ENCODE measurements at places on chromosomes 1 and 21.

- DNase-seq, result peak; percentile 4
Observed at GRCh38 chr1:83508485-83509151, 490.3 kb downstream of the TTLL7 start.

DNA sequence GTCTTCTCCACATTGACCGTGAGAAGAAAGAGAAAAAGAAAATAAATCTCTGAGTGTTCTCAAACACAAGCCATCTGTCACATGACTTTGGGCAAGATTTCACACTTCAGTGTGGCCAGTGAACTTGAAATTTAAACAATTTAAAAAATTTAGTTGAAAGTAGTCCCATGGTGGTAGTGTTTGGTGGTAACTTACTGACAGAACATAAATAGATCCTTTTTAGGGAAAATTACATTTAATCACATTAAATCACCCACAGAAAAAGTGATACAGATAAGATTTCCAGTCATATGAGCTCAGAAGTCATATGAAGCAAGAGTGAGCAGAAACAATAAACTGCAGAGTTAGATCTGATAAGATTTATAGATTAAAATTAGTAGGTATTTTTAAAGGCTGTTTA, 31.9 kb upstream of the SGIP1 start:
- DNase-seq, result no peak

- no peak for DNase-seq
Observed at GRCh38 chr1:34690269-34690668, 64.6 kb upstream of the GJB5 start.

- no peak for DNase-seq
Observed at GRCh38 chr1:44032170-44032790, 1.0 kb upstream of the SLC6A9 start.

GRCh38 chr1:178940068-178940765, 69.3 kb upstream of the ANGPTL1 start:
- DNase-seq, result no peak

- DNase-seq, result no peak
Observed at GRCh38 chr1:59674595-59674994, 140.2 kb upstream of the HOOK1 start.

DNA sequence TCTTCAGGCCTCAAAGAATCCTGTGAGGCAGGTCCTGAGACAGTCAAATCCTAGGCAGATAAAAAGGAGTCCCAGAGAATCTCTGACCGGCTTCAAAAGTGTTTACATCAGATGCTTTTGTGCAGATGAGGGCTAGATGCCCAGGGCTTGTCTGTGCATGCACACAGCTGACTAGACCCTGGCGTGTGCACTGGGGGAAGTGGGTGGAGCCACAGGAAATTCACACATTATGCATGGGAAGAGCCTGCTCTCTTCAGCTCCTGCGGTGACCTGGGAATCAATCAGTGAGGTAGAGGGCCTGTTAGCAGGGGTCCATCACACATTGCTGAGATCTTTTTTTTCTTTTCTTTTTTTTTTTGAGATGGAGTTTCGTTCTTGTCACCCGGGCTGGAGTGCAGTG, 36.6 kb upstream of the NHLH2 start:
- no peak for DNase-seq

- DNase-seq, result no peak
Observed at GRCh38 chr1:76075877-76076276, 1.3 kb downstream of the ST6GALNAC3 start.

DNA sequence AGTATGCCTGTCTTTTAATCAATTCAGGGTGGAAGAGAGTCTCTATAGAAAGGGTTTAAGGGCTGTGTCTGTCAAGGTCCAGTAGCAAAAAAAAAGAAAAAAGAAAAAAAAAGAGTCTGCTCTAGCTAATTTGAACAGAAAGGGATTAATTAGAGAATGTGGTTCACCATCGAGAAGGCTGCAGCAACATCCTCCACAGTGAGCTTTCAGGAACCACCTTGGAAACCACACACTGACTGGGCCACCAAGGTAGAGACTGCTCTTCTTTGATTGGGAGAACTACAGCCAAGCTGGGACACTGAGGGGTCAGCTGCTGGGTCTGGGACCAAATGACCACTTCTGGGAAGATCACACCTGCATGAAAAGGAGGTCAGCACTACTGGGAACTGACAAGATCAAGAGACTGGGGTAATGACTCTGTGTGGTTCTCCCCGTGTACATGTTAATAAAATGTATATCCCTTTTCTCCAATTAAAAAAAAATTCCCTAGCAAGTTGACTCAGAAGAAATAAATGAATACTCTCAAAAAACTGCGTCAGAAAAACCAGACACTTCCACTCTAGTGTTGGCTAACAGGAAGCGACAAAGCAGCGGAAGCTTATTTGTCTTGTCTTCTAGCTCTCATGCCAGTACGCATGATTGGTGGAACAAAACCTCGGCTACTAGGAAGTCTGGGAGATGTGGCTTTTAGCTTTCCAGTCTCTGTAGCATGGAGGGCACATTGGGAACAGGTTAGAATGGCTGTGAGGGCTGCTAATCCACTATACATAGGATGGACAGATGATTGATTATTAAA, 60.0 kb upstream of the IVNS1ABP start:
- no peak for DNase-seq

GRCh38 chr1:97759078-97759477, 161.8 kb downstream of the DPYD start:
- DNase-seq, result no peak

DNA sequence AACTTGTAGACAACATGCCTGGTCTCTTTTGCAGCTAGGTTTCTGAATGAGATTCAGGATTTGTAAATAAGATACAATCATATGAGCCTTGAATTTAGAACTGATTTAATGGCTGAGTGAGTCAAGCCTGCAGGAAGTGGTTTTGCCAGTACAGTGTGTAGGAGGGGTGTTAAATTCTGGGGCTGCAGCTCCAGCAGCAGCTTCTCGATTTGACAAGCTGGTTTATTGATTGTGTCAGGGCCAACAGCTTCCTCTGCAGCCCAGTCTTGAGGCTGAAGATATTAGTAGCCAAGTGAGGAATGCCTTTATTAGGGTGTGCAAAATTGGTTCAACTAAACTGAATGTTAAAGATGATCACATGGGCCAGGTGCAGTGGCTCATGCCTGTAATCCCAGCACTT, 11.5 kb upstream of the PLA2G5 start:
- DNase-seq, result peak; percentile 26

DNA sequence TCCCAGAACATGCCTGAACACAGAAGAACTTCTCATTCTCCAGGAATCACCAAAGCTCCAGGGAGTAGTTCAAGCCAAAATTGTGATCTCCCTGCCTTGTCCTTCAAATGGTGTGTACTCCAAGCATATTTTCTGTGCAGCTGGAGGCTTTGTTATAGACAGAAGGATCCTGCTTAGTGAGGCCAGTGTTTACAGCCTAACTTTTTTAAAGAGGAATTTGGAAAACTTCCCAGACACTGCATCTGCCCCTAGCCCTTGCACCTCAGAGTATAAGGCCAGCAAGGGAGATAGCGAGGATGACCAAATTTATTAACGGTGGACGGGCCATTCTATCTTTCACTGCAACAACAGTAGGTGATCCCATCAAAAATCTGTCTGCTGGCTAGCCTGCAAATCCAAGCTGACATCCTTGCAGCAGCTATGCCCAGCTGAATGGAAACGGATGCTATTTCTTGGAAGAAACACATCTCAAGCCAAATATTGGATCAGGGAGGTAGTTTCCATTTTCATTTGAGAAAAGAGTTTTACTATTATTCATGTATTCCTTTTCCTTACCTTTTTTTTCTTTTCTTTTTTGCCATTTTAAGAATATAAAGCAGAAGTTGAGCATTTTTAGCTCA, 249.8 kb downstream of the USH2A start:
- DNase-seq, result no peak

DNA sequence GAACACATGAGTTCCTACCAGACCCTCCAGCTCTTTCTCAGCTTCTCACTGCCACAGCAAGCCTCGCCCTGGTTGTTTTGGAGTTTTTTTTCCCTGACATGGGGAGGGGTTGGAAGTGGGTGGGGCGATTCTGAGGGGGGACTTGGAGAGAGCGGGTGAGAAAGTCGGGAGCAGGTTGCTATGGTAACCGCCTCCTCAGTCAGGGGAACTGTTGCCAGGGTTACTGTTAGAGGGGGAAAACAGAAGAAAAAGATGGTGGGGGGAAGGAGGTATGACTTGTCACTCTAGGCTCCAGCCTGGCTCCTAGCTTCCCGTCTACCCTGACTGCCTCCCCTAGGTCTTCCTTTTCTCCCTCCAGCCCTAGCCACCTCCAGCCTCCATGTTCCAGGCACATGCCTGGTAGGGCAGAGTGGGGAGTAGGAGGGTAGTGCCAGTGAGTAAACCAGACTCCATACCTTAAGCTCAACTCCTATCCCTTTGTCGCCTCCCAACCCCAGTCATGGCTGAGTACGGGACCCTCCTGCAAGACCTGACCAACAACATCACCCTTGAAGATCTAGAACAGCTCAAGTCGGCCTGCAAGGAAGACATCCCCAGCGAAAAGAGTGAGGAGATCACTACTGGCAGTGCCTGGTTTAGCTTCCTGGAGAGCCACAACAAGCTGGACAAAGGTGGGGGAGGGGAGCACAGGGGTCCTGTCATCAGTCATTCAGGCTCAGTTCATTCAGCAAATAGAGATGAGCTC, 6.0 kb downstream of the PEA15 start:
- DNase-seq, result no peak

- no peak for DNase-seq
Observed at GRCh38 chr1:189821833-189822232, 655.8 kb downstream of the BRINP3 start.

DNA sequence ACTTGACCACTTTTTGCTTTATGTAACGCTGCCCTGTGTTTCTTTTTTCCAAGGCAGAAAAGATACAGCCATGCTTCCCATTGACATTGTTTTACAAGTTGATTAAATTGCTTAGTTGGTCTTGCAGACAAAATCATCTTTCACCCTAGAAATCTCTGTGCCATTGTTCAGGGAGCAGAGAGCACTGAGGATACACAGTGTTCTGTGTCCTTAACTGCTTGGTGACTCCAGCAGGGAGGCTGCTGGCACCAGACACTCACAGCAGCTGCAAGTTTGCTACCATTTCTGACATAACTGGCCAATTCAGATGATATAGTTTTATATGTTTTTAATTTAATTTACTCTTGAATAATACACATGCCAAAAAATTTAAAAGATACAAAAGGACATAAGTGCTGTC, 118.7 kb downstream of the RGS2 start:
- DNase-seq, result no peak

DNA sequence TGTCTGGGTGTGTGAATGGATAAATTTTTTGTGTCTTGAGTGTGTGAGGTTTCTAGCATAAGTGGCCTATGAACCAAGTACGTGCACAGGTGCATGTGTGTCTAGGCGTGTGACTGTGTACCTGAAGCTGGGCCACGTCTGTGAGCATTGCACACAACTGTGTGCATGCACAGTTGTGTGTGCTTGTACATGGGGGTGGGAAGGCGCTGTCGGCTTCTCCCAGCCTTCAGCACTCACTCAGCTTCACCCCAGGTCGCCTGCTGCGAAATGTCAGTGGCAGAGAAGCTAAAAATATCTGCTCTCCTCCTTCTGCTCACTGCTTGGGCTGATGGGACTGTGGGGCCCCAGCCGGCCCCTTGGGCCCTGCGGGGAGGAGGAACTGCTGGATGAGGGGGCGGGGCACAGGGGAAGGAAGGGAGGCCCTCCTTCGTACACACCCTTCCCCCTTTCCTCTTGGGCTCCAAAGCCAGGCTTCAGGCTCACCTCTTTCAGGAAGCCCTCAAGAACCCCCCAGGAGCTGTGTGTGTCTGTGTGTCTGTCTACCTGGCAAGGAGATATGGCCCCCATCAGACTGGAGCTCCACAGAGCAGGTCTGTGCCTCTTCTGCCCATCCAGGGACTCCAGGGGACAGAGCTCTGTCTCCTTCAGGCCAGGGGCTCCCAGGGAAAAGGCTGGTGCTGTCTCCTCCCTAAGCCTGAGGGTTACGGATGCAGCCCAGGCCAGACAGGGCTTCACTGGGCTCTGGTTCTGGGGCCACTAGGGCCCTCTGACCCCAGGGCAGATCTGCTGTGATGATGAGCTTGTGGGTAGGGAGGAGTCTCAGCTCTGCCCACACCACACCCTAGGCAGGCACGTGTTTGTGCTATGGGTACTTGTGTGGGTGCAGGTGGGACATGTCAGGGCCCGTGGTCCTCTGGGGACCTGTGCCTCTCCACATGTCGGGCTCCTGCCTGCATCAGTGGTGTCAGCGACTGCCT, 35.6 kb upstream of the WASF2 start:
- peak; percentile 57 for DNase-seq

- no peak for DNase-seq
Observed at GRCh38 chr1:224353975-224354925, 2.4 kb upstream of the CNIH4 start.

- no peak for DNase-seq
Observed at GRCh38 chr1:212359794-212360479, 54.7 kb downstream of the PACC1 start.

GRCh38 chr1:193216920-193217319, 30.5 kb upstream of the B3GALT2 start:
- no peak for DNase-seq

DNA sequence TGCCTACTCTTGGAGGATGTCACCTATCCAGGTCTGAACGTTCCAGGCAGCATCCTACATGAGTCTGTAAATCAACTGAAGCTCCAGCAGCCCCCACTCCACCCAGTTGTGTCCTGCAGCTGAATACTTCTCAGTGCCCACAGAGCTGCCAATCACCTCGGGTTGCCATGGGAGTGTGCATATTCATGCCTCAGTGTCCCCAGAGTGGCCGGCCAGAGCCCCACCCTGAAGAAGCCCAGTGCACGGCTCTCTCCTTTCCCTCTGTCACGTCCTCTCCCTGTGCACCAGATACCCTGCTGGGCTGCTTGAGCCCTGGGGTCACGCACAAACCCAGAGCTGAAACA, 16.1 kb upstream of the GSTM4 start:
- DNase-seq, result no peak

- DNase-seq, result peak; percentile 72
Observed at GRCh38 chr1:89821322-89822108, 683 bp downstream of the LRRC8D start.

- no peak for DNase-seq
Observed at GRCh38 chr1:220382994-220383393, 110.7 kb upstream of the RAB3GAP2 start.

GRCh38 chr21:36446301-36446700, 33.6 kb downstream of the CLDN14 start:
- DNase-seq, result no peak

- DNase-seq, result no peak
Observed at GRCh38 chr1:202047977-202048376, 37.6 kb downstream of the ELF3 start.

DNA sequence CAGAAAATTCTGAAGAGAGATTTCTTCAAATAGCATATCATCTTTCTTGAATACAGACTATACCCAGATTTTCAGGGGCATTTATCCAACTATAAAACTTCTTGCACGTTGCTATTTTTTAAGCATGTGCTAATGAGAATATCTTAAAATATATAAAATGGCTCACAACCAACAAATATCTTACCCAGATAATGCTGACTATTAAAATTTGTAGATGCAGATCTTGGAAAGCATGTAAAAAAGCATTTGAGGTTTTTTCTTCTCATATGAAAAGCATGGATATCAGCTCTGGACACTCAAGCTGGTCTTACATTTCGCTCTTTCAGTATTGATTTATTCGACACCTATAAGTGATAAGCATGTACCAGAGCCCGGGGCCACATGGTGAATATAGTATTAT, 1187.7 kb upstream of the ADGRL4 start:
- DNase-seq, result no peak

Measured in stimulated activated CD4-positive, alpha-beta T cell treated with anti-CD3 and anti-CD28 coated beads, Interleukin-4, amount 100 ng/mL, for 1 hour (primary cell).